ENCODE measurements at places on chromosomes 3 and 15.
A peak's percentile ranks its signal among the peaks of the same experiment; 100 is the strongest.

DNA sequence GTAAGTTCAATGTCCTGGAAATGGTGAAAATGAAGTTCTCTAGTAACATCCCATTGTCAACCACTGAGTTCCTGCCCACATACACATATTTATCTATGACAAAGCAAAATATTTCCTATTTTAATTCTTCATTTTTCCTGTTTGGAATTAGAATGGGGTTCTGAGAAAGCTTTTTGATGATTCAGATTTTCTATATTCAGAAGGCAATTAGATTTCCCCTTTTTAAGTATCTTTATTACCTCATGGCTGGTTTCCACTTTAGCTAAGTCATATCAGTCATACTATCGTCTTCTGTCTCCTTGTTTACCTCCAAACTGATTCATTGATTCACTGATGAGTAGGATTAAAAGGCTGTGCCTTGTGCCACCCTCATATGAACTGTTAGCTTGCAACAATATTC, 17.9 kb downstream of the ETFA start:
- no peak for DNase-seq

GRCh38 chr3:12944413-12944812, 103.0 kb upstream of the RPL32 start:
- DNase-seq = no peak

- DNase-seq = no peak
Observed at GRCh38 chr15:56758770-56759449, 25.6 kb upstream of the ZNF280D start.

DNA sequence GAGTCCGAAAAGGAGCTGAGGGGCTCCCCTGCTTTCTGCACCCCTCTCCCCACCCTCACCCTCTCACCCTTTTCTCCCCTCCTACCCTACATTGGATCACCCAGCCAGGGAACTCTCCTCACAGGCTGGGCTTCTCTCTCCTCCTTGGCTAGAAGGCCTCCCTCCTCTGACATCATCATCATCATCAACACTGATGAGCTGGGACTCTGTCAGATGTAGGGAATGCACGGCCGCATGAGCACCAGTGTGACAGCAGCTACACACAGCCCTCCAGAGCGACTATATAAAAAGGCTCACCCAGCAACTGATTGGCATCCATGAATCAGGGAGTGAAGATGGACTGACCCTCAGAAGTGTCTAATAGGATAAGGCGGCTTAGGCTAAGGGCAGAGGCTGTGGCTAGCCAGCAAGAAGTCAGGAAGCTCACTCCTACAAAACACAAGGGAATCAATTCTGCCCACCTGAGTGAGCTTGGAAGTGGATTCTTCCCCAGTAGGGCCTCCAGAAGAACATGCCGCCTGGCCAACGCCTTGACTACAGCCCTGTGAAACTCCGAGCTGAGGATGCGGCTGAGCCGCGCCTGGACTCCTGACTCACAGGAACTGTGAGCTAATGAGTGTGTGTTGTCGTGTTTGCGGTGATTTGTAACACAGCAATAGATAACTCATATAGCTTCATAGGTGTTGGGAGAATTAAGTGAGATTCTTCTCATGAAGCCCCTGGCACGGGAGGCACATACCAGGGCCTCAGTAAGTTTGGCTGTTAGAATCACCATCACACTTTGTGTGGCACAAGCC, 147.6 kb downstream of the FAM43A start:
- no peak for DNase-seq

DNA sequence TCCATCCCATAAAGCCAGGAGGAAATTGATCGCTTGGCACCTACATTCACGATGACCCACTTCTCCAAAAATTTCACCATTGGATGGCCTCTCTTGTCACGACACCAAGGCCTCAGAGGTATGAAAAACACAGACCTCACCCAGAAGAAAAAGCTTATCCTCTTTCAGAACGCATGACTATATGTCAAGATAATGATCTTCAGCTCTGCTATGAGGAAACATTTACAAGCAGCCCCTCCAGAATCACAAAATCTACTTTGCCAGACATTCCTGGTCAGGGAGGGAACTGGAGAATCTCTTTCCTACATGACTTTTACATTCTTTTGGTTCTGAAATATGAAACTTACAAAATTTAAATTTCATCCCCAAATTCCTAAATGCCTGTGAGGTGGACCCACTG, 122.7 kb downstream of the WNT5A start:
- no peak for DNase-seq

GRCh38 chr15:76336254-76337058, at the start of gene ISL2:
TSS of gene ISL2 (plus strand) at chr15:76336773. CDS start at chr15:76336884, 111 bp downstream.
- peak; percentile 21 for DNase-seq

GRCh38 chr15:73355612-73356265, 13.0 kb downstream of the HCN4 start:
- no peak for DNase-seq

DNA sequence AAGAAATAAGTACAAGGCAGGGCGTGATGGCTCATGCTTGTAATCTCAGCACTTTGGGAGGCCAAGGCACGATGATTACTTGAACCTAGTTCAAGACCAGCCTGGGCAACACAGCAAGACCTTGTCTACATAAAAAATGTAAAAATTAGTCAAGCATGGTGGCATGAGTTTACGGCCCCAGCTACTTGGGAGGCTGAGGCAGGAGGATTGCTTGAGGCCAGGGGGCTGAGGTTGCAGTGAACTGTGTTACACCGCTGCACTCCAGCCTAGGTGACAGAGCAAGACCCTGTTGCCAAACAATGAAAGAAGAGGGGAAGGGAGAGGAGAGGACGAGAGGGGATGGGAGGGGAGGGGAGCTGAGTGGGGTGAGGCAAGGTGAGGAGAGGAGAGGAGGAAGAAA, 152.7 kb upstream of the PRICKLE2 start:
- no peak for DNase-seq

GRCh38 chr3:46095307-46095706, 68.0 kb upstream of the XCR1 start:
- DNase-seq = no peak

DNA sequence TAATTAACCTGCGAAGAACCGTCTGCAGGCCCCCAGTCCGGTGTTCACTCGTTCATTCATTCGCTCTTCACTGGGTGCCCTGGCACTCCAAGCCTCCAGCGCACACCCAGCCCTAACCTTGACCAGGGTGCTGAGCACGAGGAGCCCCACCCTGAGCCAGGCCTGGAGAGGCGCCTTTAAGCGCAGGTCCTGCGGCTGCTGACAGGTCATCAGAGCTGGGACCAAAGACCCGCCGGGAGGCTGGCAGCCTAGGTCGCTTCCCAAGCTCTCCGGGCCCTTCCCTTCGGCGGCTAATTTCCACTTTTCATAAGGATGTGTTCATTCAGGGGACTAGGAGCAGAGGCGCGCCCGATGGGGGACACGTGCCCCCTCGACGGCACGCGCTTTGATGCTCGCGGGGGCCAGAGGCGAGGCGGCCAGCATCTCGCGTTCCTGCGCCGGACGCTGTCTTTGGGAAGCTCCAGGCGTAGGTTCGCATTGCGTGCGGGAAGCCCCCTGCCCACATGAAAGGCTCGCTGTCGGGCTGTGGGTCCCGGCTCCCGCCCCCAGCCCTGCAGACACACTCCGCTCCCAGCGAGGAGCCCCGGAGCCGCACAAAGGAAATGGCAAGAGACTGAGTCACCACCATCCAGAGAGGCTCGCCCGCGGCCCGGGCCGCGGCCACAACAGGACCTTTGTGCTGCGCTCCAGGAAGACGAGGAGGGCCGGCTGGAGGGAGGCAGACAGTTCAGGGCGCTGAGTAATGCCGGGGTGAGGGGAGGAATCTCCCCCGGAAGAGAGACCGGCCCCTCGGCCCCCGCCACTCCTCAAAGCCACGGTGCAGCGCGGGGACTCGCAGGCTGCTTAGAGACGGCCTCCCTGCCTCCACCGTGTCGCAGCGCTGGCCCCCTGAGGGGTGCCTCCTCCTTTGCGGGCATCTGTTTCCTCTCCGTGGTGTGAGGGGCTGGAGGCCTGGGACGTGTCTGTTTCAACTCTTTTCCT, 266.4 kb upstream of the HES1 start:
- peak; percentile 7 for DNase-seq

- DNase-seq = no peak
Observed at GRCh38 chr3:13717222-13717895, 162.5 kb downstream of the WNT7A start.

DNA sequence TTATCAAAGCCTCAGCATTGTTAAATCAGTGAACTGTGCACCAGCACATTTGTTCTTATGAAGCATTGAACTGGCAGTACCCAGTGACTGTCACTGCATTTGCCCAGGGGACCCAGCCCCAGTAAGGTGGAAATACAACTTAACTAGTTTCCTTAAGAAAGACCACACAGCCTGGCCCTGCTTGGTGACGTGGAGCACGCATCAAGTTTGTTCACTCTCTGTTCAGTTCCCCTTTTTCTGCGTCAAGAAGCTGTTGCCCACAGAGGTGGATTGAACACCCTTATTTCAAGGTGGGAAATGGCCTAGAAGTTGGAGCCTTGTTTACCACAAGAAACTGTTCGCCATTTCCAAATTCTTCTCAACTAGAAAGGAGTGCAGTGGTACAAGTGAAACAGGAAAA, 69.9 kb upstream of the AGBL1 start:
- no peak for DNase-seq

DNA sequence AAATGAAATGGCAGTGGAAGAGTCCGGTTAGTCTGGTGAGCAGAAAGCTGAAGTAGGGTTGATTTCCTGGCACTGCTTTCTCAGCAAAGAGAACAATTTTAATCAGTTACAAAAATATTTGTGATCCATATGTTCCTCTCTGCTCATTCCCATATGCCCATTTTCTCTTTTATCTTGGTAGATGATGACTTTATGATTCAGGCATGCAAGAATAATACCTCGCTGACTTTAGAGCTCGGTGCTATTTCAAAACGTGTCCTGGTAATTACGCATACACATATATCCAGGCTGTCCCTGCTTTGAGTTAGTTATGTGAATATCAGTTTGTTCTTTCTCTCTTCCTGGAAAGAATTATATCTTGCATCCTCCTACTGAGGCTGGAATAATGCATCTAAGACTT, 38.5 kb downstream of the ARPP21 start:
- DNase-seq = no peak

- no peak for DNase-seq
Observed at GRCh38 chr3:185465471-185465870, 33.4 kb downstream of the TMEM41A start.

- no peak for DNase-seq
Observed at GRCh38 chr15:25641762-25642161, 202.9 kb upstream of the UBE3A start.

- no peak for DNase-seq
Observed at GRCh38 chr3:172553526-172554252, 30.5 kb upstream of the TNFSF10 start.

DNA sequence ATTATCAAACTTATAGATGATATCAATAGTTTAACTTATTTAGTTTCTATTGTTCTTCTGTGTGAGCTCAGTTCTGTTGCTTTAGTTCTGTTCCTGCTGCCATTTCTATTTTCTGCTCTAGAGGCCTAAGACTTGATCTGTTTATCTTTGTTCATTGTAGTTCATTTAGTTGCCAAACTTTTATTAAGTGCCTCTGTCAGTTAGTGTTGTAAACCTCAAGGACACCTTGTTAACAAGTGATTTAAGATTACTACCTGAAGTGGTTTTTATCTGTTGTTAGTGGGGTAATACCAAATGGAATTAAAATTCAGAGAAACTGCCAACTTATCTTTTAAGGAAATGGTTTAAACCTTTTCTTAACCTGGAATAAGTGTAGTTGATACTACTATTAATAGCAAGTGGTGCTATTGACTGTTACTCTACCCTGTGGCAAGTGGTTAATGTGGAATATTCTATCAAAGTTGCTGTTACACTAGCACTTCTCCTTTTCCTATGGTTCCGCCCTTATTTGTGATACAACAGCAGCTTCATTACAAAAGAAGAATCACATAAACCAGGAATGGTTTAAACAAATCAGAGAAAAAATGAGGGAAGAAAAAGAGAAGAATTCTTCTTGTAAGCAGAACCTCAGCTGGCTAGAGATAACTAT, 500.6 kb upstream of the GOLIM4 start:
- DNase-seq = no peak

DNA sequence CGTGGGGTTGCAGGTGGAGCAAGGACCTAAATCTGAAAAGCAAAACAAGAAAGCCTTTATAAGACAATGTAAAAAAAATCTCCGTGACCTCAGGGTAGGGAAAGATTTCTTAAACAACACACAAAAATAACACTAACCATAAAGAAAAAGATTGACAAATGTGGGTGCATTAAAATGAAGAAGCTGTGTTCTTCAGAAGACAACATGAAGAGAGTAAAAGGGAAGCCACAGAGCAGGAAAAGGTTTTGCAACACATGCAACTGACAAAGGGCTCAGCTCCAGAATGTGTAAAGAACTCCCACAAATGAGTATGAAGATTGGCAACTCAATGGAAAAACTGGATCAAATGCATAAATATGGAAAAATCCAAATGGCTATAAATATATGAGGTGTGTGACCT, 74.2 kb downstream of the MAGEF1 start:
- DNase-seq = no peak

GRCh38 chr3:4748701-4749378, 230.4 kb upstream of the BHLHE40 start:
- no peak for DNase-seq

DNA sequence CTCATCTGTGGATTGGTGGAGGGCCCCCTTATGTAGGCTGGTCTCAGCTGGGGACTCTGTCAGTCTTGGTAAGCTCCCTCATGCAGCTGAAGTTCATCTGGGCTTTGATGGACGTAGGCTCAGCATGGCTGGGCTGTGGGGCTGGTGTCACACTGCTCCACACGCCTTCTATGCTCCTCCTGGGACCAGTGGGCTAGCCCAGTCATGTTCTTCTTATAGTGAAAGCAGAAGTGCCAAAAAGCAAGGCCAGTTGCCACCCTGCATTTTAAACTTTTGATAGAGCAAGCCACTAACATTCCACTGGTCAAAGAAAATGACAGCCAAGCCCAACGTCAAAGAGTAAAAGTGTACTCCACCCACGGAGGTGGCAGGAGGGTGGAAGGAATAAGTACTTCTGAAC, 165.5 kb downstream of the MEX3B start:
- no peak for DNase-seq

DNA sequence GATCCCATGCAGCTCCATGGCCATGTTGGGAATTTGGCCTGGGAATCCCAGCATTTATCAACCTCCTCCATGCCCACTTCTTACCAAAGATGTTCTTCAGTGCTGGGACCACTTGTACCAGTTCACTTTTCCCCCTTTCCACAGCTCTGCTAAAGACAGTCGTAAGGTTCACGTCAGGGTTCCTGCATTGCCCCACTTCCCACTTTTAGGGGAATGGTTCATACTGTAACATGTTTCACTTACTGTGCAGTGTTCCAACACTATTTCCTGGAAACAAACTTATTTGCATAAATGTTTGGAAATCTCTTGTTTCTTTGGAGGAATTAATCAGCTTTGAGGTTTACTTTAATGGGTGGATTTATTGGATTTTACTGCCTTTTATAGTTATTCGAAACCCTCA, 17.0 kb downstream of the APH1B start:
- DNase-seq = no peak

DNA sequence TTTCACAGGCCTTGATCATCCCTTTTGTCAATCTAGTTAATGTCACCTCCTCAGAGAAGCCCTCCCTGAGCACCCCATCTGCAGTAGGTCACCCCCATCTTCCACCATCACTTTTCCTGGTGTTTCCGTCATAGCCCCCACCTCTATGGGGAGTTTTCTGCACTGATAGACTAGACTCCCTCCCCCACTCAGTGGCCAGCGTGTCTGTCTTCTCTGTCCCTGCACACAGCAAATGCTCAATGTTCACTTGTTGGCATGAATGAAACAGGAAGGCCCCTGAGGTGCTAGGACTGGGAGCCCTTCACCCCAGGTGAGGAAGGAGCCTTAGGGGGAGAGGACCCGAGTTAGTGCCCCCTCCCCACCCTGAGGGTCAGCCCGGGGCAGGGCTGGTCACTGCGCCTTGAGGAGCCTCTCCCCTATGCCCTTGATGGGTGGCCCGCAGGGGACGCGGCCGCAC, 15.8 kb upstream of the FANCD2 start:
- no peak for DNase-seq

- no peak for DNase-seq
Observed at GRCh38 chr3:42349765-42350594, 60.4 kb downstream of the LYZL4 start.

Data from CD4-positive, alpha-beta T cell (primary cell).